Stimulated activated CD4-positive, alpha-beta T cell treated with anti-CD3 and anti-CD28 coated beads, Interleukin-2, amount 100 ng/mL, for 4 hours (primary cell): ENCODE measurements at places on chromosomes 3 and 15.

- no peak for DNase-seq
Measured at GRCh38 chr3:36677331-36678007, 86.9 kb downstream of the DCLK3 start.

- no peak for DNase-seq
Measured at GRCh38 chr3:188962253-188963247, 209.2 kb upstream of the TPRG1 start.

GRCh38 chr15:80986487-80986886 is 3.1 kb downstream of the MESD start:
- no peak for DNase-seq

- no peak for DNase-seq
Measured at GRCh38 chr3:66744986-66745385, 244.2 kb upstream of the LRIG1 start.

DNA sequence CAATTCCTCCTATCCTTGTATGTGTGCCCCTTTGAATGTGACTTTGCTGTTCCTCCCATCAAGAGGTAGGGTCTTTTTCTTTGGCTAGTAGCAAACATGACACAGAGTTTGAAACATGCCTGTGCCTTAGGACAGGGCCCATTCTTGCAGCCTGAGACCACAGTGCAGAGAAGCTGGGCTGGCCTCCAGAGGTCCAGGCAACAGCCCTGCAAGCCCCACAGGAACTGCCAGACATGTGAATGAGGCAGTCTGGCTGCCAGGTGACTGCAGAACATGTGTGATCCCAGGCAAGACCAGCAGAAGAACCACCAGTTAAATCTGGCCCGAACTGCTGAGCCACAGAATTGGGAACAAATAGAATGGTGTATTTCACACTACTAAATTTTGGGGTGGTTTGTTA is 1.2 kb upstream of the HGD start:
- no peak for DNase-seq

DNA sequence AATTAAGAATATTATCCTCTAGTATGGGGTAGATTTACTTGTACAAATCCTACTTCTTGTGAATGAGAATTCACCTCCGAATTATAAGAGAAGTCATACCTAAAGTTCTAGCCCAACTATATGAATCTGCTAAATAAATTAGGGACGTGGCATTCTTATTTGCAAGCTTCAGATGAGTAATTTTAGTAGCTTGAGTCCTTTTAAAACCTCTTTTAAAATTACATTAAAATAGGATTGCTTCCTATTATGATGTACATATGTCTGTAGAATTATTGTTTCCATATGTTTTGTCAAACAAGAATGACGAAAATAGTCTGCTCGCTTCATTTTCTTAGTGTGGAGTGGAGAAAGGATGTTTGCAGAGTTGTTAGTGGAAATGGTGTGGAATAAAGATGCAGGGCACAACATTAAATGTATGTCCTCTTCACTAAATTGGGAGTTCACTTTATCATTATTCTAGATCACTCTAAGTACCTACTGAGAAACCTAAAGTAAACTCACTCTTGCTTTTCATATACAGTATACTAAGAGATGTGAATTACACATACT is 59.4 kb downstream of the CMSS1 start:
- DNase-seq = no peak

- DNase-seq = no peak
Measured at GRCh38 chr15:87349181-87349580, 907.4 kb downstream of the NTRK3 start.

DNA sequence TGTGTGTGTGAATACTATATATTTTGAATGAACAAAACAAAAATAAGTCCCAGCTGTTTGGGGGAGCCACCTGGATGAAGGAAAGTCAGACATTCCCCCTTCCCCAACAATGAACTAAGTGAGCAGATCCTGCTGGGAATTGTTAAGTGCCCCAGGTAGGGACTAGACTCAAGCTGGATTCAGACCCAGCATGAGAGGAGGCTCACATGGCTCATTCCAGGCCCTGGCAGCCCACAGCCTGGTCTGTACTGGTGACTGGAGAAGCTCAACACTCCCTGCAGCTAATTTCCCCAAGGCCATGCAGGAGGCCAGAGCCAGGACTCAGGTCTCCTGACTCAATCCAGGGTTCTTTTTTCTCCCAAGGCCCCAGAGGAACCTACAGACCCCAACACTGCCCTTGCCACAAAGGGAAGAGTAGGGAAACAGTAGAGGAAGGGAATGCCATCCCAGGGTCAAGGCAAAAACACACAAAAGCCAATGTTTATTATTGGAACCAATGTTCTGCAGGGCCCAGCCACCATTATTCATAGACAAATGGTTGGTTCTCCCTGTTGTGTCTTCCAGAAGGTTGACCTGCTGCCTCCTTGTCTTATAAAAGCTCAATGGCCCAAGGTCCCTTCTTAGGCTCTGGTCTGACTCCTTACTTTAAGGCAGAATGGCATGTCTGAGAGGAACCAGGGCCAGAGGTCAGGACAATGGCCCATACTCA is 9.5 kb downstream of the IGDCC4 start:
- no peak for DNase-seq
